GM12878 (cell line): ENCODE measurements at places on chromosomes 11 and 22. TPM values are rescaled to one million over a fixed set of nuclear protein-coding genes. Genes with fewer than 3 reads are reported as not detected.

Gene C11orf97
- not detected in 2 replicates for total RNA-seq

Gene ZNHIT2
- total RNA-seq: 15.5 TPM in 2 replicates

Gene CYP2R1
- total RNA-seq: 4.7 and 5.7 TPM in 2 replicates

Gene HPX
- 1.7 and 2.1 TPM in 2 replicates for total RNA-seq

Gene VSIG10L2
- total RNA-seq: not detected in 2 replicates

Gene MUC5AC
- not detected in 2 replicates for total RNA-seq

Gene SYT9
- total RNA-seq: not detected in 2 replicates

Gene SCGB1D2
- not detected in 2 replicates for total RNA-seq

Gene PARVG
- total RNA-seq: 91.3 and 95.7 TPM in 2 replicates

Gene CD3E
- 11.6 and 13.4 TPM in 2 replicates for total RNA-seq

Gene SHISA8
- total RNA-seq: 8.6 and 10.1 TPM in 2 replicates

Gene TKFC
- total RNA-seq: 92.5 and 97.8 TPM in 2 replicates

Gene FOSL1
- total RNA-seq: 3.8 and 4.3 TPM in 2 replicates

Gene MCAT
- 26.2 and 26.5 TPM in 2 replicates for total RNA-seq

Gene SLC22A6
- not detected in 2 replicates for total RNA-seq

Gene PANX3
- total RNA-seq: not detected in 2 replicates

Gene OR2AG1
- not detected in 2 replicates for total RNA-seq

Gene MPEG1
- 10.7 and 12.3 TPM in 2 replicates for total RNA-seq

Gene IFITM5
- not detected in 2 replicates for total RNA-seq

Gene MS4A14
- total RNA-seq: 0.77 and 1.0 TPM in 2 replicates

Gene MRGPRE
- total RNA-seq: not detected in 2 replicates

Gene HEPHL1
- not detected in 2 replicates for total RNA-seq

Gene ARFGAP3
- 30.6 and 31.3 TPM in 2 replicates for total RNA-seq

Gene MYEOV
- total RNA-seq: 0.18 and 0.53 TPM in 2 replicates

Gene OR5P2
- not detected in 2 replicates for total RNA-seq

Gene PGA3
- not detected in 2 replicates for total RNA-seq

Gene DCUN1D5
- total RNA-seq: 43.4 and 47.5 TPM in 2 replicates

Gene USH1C
- total RNA-seq: not detected in 2 replicates

Gene NRGN
- 2.7 and 3.2 TPM in 2 replicates for total RNA-seq

Gene C11orf87
- total RNA-seq: not detected in 2 replicates

Gene ATM
- total RNA-seq: 53.7 and 58.4 TPM in 2 replicates

Gene ZNF195
- 30.4 and 34.6 TPM in 2 replicates for total RNA-seq

Gene FEN1
- 127 and 129 TPM in 2 replicates for total RNA-seq
